ENCODE measurements at places on chromosomes 7 and 10.

DNA sequence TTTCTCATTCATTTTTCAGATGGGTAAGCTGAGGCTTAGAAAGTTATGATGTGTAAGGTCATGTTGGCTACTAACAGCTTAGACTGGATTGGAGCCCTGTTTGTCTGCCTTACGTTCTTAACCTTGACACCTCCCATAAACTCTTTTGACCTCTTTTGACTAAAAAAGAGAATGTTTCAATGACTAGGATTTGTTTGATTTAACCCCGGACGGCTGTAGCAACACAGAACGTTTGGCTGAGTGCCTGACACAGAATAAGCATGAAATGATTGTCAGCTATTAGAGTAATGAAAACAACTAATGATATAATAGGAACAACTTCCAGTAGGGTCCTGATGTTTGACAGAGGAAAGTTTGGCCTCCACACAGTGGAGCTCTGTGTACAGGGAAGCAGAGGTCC lies 83.3 kb upstream of the PDZD8 start:
- no peak for DNase-seq
- no peaks in the 10 kb centered on the region for H3K27me3 ChIP-seq
- no peaks in the 10 kb centered on the region for H3K4me1 ChIP-seq

GRCh38 chr7:12839508-12840153 lies 152.2 kb downstream of the ARL4A start:
- no peak overlapping the region for H3K27ac ChIP-seq
- no peaks in the 10 kb centered on the region for H3K36me3 ChIP-seq

GRCh38 chr7:26910221-26910620 lies 45.8 kb upstream of the SKAP2 start:
- H3K4me3 ChIP-seq = no peak overlapping the region
- no peak for DNase-seq
- no peaks in the 10 kb centered on the region for H3K27me3 ChIP-seq

- H3K36me3 ChIP-seq = no peaks in the 10 kb centered on the region
- no peak for DNase-seq
- peaks cover 8% of the 10 kb centered on the region for H3K4me1 ChIP-seq
- no peak overlapping the region for H3K4me3 ChIP-seq
Measured at GRCh38 chr10:67785098-67785497, 52.9 kb downstream of the DNAJC12 start.

- no peaks in the 10 kb centered on the region for H3K36me3 ChIP-seq
- no peaks in the 10 kb centered on the region for H3K27me3 ChIP-seq
- H3K4me3 ChIP-seq = no peak overlapping the region
- H3K27ac ChIP-seq = no peak overlapping the region
- H3K4me1 ChIP-seq = no peaks in the 10 kb centered on the region
Measured at GRCh38 chr10:9157656-9158055, 1103.2 kb downstream of the GATA3 start.

- H3K27ac ChIP-seq = no peak overlapping the region
- DNase-seq = no peak
- H3K4me3 ChIP-seq = no peak overlapping the region
- peaks cover 2% of the 10 kb centered on the region for H3K27me3 ChIP-seq
- no peaks in the 10 kb centered on the region for H3K36me3 ChIP-seq
- H3K4me1 ChIP-seq = no peaks in the 10 kb centered on the region
Measured at GRCh38 chr10:65231148-65231547, 1694.7 kb upstream of the LRRTM3 start.

GRCh38 chr10:8696746-8697145 lies 642.3 kb downstream of the GATA3 start:
- H3K4me1 ChIP-seq = no peaks in the 10 kb centered on the region
- H3K36me3 ChIP-seq = no peaks in the 10 kb centered on the region
- H3K27ac ChIP-seq = no peak overlapping the region
- H3K27me3 ChIP-seq = no peaks in the 10 kb centered on the region
- H3K4me3 ChIP-seq = no peak overlapping the region

- no peak overlapping the region for H3K4me3 ChIP-seq
- peaks cover 11% of the 10 kb centered on the region for H3K4me1 ChIP-seq
- H3K27ac ChIP-seq = peak overlapping the region; percentile 33
Measured at GRCh38 chr10:110141185-110141584, 66.2 kb upstream of the MXI1 start.

DNA sequence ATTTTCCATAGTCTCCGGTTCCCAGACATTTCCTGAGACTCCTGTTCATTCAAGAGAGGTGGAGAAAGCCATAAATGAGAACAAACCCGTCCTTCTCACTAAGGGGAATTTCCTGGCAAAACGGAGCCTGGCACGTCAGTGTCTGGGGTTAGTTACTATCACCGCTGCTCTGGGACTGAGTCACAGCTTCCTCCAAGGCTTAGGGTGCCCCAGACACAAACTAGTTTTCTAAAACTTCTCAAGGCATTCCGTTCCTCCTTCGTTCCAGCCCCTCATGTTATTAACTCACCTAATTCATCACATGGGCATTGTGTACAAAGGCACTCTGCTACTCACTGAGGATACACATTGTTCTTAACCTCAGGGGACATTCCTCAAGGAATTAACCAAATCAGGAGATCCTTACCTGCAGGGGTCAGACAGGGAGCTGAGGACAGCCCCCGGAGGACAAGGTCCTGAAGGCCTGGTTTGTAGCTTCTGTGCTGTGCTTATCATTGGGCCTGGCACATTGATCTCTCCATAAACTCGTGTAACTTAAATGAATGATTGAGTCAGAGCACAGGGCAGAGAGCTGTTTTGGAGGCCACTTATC lies 103.0 kb upstream of the KLF6 start:
- no peak for DNase-seq
- peak overlapping the region; percentile 64 for H3K27ac ChIP-seq

DNA sequence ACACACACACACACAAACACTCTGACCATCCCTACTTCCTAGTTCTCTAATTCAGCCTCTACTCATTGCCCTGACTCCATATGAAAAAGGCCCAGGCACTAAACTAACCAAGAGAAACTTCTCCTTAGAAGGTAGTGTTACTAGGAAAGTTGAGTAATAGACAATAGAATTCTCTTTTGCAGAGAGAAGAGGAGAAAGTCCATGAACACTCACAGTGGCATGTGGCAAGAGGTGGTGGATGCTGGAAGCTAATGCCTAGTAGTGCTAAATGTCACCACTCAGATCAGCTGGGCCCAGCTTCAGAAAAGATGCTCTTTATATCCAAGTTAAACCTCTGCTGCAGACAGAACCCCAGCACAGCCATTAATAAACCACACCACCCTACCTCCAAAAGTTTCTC lies 58.2 kb downstream of the SORBS1 start:
- H3K4me3 ChIP-seq = no peak overlapping the region
- no peaks in the 10 kb centered on the region for H3K36me3 ChIP-seq
- H3K27ac ChIP-seq = peak overlapping the region; percentile 89
- DNase-seq = no peak

DNA sequence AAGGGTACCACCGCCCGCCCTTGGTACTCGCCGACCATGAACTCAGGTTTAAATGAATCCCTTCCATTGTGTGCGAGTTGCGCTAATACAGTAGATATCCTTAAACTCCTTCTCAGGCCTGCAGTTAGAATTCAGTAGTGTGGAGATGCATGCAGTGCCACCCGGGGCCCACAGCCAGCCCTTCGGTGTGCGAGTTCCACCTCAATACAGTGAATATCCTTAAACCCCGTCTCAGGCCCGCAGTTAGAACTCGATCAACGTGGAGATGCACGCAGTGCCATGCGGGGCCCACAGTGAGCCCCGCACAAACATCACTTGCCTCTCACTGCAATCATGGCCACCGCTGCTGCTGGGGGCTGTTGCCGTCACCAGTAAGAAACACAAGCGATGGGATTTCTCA lies 261.9 kb downstream of the MAD1L1 start:
- no peak overlapping the region for H3K27ac ChIP-seq
- peaks cover 6% of the 10 kb centered on the region for H3K4me1 ChIP-seq
- H3K36me3 ChIP-seq = no peaks in the 10 kb centered on the region
- no peak overlapping the region for H3K4me3 ChIP-seq
- DNase-seq = no peak

GRCh38 chr7:146096994-146097393 lies 19.6 kb upstream of the CNTNAP2 start:
- no peak overlapping the region for H3K4me3 ChIP-seq
- no peaks in the 10 kb centered on the region for H3K27me3 ChIP-seq
- no peaks in the 10 kb centered on the region for H3K4me1 ChIP-seq
- no peak overlapping the region for H3K27ac ChIP-seq
- no peak for DNase-seq

GRCh38 chr10:48215486-48216203 lies 58.9 kb downstream of the FRMPD2 start:
- H3K36me3 ChIP-seq = no peaks in the 10 kb centered on the region
- H3K27ac ChIP-seq = no peak overlapping the region
- no peaks in the 10 kb centered on the region for H3K4me1 ChIP-seq
- peak; percentile 59 for DNase-seq

- no peak overlapping the region for H3K4me3 ChIP-seq
- H3K36me3 ChIP-seq = no peaks in the 10 kb centered on the region
- no peak for DNase-seq
Measured at GRCh38 chr7:31102151-31102972, 50.3 kb downstream of the ADCYAP1R1 start.

DNA sequence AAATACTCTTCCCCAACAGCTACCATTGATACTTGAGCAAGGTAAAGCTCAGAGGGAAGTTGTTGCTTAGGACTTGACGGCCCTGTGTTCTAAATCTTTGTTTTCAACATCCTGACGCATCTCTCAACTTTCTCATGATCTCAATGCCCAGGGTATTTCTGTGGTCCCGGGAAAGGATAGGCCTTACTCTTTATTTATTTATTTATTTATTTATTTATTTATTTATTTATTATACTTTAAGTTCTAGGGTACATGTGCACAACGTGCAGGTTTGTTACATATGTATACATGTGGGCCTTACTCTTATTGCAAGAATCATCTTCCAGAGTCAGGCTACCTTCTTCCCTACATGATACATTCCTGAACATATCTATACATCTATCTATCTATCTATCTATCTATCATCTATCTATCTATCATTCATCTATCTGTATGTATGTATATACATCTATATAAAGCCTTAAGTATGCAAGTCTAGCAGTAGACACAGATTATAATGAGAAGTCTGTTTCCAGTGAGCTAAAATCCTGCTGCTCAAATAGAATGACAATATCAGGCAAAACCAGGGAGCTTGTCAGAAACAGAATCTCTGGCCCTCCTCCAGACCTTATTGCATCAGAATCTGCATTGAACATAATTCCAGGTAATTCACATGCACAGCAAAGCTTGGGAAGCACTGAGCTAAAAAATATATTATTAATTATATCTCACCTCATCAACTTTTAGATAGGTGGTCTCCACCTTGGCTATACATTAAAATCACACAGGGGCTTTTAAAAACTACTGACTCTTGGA lies 12.2 kb upstream of the CPA5 start:
- no peaks in the 10 kb centered on the region for H3K4me1 ChIP-seq
- DNase-seq = no peak
- H3K4me3 ChIP-seq = no peak overlapping the region
- no peak overlapping the region for H3K27ac ChIP-seq
- no peaks in the 10 kb centered on the region for H3K27me3 ChIP-seq
- no peaks in the 10 kb centered on the region for H3K36me3 ChIP-seq

DNA sequence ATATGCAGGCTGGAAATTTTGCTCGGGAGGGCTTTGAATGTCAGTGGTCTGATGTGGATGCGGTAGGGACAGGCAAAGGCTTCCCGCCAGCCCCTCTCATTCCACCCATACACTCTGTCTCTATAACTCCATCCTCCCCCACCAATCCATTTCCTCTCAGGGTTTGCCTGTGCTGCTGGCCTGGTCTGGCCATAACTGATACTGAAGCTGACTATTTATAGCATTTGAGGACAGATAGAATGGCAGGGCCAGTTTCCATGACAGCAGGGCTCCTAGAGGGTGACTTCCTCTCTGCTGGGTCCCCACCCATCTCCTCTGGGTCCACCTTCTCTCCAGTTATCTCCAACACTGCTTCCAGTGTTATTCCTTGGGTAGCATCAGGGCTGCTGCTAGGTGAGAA lies 6.6 kb upstream of the PDLIM1 start:
- DNase-seq = no peak
- peaks cover 6% of the 10 kb centered on the region for H3K4me1 ChIP-seq
- H3K36me3 ChIP-seq = no peaks in the 10 kb centered on the region
- no peaks in the 10 kb centered on the region for H3K27me3 ChIP-seq

- DNase-seq = no peak
- no peaks in the 10 kb centered on the region for H3K4me1 ChIP-seq
- H3K36me3 ChIP-seq = no peaks in the 10 kb centered on the region
- H3K4me3 ChIP-seq = no peak overlapping the region
- H3K27me3 ChIP-seq = no peaks in the 10 kb centered on the region
Measured at GRCh38 chr7:79037001-79037400, 416.5 kb downstream of the MAGI2 start.

GRCh38 chr7:34311591-34311990 lies 346.4 kb upstream of the NPSR1 start:
- no peaks in the 10 kb centered on the region for H3K36me3 ChIP-seq
- H3K27ac ChIP-seq = no peak overlapping the region
- no peaks in the 10 kb centered on the region for H3K27me3 ChIP-seq
- H3K4me1 ChIP-seq = no peaks in the 10 kb centered on the region
- DNase-seq = no peak
- no peak overlapping the region for H3K4me3 ChIP-seq

DNA sequence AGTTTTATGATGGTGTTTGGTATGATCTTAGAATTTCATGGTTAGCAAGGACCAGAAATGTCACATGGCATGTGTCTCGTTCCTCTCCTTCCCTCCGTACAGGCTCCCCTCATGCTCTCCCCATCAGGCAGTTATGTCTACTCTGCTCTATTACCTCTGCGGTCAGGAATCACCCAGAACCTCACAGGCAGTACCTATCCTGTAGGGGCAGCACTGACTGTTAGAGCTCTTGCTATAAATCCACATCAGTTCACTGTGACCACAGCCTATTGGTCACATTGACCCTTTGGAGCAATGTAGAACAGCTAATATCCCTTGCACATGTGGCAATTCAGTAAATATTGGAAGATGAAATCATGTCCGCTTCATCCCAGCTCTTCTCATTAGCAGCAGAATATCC lies 151.8 kb downstream of the WNT2 start:
- no peak for DNase-seq
- no peak overlapping the region for H3K27ac ChIP-seq
- no peak overlapping the region for H3K4me3 ChIP-seq
- H3K4me1 ChIP-seq = peaks cover 4% of the 10 kb centered on the region
- no peaks in the 10 kb centered on the region for H3K36me3 ChIP-seq
- H3K27me3 ChIP-seq = no peaks in the 10 kb centered on the region

- H3K4me1 ChIP-seq = peaks cover 14% of the 10 kb centered on the region
- H3K4me3 ChIP-seq = no peak overlapping the region
- no peaks in the 10 kb centered on the region for H3K36me3 ChIP-seq
- no peak for DNase-seq
- H3K27me3 ChIP-seq = no peaks in the 10 kb centered on the region
- H3K27ac ChIP-seq = no peak overlapping the region
Measured at GRCh38 chr7:46549347-46549746, 628.3 kb upstream of the IGFBP3 start.

DNA sequence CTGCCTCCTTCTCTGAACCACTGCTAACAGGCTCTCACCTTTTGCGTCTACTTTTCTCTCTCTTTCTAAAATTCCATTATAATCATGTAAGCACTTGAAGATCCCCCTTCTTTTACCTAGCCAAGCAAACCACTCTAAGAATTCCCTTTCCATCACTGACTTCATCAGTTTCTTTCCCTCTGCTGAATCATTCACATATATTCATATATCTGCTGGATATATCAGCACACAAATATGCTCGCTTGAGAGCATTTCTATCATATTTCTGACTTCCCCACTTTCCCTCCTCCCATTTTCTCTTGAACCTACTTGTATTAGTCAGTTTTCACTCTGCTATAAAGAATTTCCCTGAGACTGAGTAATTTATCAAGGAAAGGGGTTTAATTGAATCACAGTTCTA lies 84.2 kb upstream of the LRRN3 start:
- DNase-seq = no peak
- H3K4me3 ChIP-seq = no peak overlapping the region
- H3K27ac ChIP-seq = no peak overlapping the region
- no peaks in the 10 kb centered on the region for H3K36me3 ChIP-seq

GRCh38 chr7:110870926-110871325 lies 220.0 kb upstream of the LRRN3 start:
- no peak for DNase-seq
- no peaks in the 10 kb centered on the region for H3K4me1 ChIP-seq
- no peaks in the 10 kb centered on the region for H3K27me3 ChIP-seq
